ENCODE measurements at places on chromosomes 5 and 9.

DNA sequence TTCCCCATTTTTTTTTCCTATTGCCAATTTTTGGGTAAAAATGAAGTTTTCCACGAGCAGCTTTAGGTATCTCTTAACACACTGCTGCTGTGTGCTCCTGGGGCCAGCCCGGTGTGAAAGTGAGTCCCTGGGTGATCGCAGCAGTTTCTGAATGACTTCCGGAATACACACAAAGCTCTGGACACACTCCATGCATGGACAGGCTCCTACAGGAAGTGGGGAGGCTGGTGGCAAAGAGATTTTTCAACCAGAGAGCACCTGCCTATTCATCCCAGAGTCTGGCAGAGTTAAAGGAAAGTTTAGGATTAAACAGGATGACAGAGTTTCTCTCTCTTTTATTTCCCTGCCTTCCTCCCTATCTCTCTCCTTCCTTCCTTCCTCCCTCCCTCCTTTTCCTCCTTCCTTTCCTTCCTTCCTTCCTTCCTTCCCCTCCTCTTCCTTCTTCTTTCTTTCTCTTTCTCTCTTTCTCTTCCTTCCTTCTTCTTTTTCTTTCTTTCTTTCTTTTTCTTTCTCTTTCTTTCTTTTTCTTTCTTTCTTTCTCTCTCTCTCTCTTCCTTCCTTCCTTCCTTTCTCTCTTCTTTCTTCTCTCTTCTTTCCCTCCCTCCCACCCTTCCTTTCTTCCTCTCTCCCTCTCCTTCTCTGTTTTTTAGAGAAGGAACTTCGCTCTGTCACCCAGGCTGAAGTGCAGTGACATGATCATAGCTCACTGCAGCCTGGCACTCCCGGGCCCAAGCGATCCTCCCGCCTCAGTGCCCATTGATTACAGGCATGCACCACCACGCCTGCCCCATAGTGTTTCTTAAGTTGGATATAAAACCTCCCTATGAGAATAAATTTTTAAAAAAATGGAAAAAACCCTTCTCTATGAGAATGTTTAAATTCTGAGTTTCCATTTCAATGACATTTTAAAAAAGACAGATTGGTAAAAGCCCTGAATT lies 38.7 kb upstream of the UBTD2 start:
- DNase-seq: no peak

DNA sequence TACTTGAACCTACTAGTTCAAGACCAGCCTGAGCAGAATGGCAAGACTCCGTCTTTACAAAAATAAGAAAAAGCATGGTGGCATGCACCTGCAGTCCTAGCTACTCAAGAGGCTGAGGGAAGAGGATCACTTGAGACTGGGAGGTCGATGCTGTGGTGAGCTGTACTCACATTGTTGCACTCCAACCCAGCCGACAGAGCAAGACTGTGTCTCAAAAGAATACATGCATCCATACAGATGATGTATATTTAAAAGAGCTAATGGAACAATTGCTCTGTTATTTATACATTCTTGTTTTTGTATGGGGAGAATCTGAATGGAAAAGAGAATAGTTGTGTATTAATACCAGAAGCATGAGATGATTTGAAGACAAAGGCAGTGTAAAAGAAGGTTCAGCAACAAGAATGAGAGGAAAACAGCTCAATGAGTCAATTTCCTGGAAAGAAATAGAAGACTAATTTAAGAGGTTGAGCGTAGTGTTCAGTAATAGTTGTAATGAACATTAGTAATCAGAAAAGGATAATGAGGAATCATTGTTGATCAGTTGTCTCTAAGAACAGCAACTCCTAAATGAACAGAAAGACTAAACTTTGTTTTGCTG lies 1.9 kb upstream of the LRRC70 start:
- DNase-seq: no peak

- DNase-seq: no peak
Observed at GRCh38 chr5:112367400-112367799, 51.7 kb downstream of the EPB41L4A start.

GRCh38 chr9:86600291-86600690 lies 246.1 kb upstream of the TUT7 start:
- no peak for DNase-seq

DNA sequence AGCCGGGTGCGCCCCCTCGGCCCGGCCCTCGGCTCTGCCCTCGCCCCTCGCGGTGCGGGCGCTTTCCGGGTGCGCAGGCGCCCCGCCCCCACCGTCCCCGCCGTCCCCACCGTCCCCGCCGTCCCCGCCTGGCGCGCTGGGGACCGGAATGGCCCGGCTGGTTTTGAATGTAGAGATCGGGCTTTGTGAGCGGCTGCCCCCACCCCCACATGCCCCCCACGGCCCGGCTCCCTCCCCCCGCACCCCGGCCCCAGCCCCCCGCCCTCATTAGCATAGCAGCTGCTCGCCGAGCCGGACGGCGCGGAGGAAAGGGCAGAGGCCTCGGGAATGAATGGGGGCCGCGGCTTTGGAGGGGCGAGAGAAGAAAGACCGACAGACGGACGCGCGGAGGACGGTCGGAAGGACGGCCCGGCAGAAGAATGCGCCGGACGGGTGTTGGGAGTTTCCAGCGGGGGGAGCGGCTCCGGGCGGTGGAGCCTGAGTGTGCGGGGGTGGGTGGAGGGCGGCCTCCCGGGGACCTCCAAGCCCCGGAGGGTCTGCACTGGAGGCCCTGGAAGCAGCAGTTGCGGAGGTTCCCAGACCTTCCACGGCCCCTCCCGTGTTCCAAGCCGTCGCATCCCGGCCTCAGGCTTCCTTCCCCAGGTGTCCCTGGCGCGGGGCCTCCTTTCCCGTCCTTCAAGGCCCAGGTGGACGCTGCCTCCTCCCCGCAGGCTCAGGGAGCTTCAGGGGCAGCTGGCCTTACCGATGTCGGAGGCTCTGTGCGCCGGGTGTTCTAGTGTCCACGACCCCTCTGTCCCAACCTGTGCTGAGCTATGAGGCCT lies 6.0 kb downstream of the NRARP start:
- DNase-seq: no peak
